ENCODE measurements at places on chromosomes 5 and 9. TPM values are rescaled to one million over a fixed set of nuclear protein-coding genes. Genes with fewer than 3 reads are reported as not detected.
A peak's percentile ranks its signal among the peaks of the same experiment; 100 is the strongest.

DNA sequence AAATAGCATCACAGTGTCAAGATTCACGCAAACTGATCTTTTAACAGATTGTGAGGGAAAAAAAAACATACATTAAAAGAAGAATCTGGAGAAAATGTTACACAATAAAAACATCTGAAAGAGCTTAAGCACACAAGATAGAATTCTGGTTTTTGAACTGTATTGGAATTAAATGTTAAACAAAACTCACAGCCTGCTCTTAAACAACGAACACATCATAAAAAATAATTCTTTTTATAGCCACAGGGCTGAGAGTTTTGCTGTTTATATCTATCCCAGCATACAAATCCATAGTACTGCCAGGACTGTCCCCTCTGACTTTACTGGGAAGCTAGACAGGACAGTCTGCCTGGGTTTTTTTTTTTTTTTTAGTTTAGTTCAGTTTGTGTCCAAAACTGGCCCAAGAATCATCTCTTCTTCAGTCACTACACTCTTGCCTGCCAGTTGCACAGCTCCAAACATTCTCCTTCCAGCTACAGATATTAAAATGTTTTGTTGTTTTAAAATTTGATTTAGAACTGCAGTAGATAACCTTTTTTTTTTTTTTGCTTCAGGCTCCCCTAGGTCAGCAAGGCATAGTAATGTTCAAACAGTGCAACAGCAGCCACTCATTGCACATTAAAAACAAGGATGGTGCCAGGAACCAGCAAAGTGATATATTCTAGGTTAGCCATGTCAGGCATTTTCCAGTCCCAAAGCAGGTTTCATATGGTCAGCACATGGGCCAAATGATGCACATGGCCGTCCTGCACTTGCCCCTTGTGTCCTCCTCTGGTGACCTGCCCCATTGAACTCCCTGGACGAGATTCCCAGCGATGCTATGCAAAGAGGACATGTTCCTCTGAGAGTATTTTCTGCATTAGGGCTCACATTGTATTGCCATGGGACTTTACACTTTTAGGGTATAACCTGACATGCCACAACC lies 173.6 kb downstream of the ARL15 start:
- DNase-seq: no peak

- DNase-seq: no peak
These were observed 151.2 kb downstream of the RXRA start for GRCh38 chr9:134477342-134477925.

DNA sequence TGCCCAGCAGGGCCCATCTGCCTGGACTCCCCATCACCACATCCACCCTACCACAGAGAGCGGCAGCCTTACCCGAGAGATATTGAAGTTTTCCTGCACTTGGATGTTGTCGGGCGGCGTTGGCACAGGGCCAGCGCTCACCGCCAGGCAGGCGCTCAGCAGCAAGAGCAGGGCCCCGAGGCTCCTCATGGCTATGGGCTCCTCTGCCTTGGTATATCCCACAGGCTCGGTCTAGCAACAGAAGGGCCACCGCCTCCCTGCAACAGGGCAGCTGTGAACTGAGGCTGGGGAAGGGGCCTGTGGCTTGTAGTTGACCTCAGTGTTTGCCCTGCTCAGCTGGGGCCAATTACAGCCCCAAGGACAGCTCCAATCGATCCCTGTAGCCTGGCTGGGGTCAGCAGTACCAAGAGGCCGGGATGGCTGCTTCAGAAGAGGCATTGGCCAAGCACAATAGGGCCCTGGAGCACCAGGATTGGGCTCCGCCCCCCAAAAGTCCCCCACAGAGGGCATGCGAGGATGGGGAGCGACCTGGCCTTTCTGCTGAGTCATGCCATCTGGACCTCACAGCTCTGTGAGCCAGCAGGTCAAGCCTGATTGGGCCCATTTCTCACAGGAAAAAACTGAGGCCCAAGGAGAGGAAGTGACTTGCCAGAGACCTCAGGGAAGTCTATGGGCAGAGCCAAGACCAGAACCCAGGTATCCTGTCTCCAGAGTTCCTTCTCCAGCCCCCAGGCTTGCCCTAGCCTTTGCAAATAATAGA lies at the start of gene AMBP:
AMBP (minus strand) TSS at position 280 of the 760 bp plus-strand sequence; CDS start at position 189, 91 bp downstream.
- DNase-seq: no peak

ZFR gene
- 46.6 TPM for total RNA-seq

DNA sequence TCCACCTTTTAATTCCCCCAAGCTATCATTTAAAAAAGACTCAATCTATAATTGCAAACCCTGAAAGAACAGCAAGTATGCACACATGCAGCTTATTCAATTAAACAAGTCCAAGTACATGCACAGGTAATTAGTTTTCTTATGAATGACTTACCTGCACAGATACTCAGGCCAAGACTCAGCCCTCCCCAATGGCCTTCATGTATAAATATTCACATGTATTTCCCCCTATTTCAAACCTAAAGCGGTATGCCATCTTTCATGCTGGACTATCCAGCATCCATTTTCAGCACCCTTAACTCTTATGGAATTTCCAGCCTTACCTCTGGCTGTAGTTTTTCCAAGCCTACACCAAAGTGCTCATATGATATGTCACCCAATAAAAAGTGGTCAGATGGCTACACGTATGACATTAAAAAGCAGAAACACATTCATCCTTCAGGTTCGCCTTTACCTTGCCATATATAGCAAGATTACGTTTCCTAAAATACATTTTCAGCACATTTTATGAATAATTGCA lies 205.5 kb downstream of the MEF2C start:
- no peak for DNase-seq

TLR4 gene
- total RNA-seq: 38.6 TPM

- no peak for DNase-seq
These were observed 84.0 kb upstream of the NEURL1B start for GRCh38 chr5:172556971-172557461.

KIAA0825 gene
- total RNA-seq: 2.9 TPM

- DNase-seq: peak; percentile 18
These were observed 53.1 kb upstream of the NREP start for GRCh38 chr5:111810112-111810511.

RNF183 gene
- total RNA-seq: not detected

GRCh38 chr9:2955575-2955974 lies 111.7 kb upstream of the PUM3 start:
- DNase-seq: no peak

GRCh38 chr9:34633166-34633565 lies 4.3 kb upstream of the ARID3C start:
- DNase-seq: no peak

DNA sequence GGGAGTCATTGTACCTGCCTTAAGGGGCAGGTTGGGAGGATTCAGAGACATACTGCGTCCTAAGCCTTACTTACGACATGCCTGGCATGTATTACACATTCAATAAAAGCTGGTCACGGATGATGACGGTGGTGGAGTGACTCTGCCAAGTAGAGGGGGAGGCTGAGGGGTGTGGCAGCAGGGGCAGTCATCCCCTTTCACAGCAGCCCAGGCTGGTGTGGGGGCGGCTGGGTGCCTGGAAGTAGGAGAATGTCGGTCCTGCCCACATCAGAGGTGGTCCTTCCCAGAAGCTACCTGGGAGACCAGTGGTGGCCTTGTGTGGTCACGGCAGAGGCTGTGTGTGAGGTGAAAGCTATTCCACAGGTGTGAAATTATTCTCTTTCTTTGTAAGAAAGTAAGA lies 8.9 kb downstream of the ZBTB34 start:
- DNase-seq: no peak

GRCh38 chr9:18676525-18676924 lies 202.6 kb downstream of the ADAMTSL1 start:
- DNase-seq: no peak

GRCh38 chr5:167937635-167937998 lies 353.8 kb upstream of the WWC1 start:
- DNase-seq: no peak

C9orf152 gene
- not detected for total RNA-seq

LECT2 gene
- not detected for total RNA-seq

KCNV2 gene
- total RNA-seq: not detected

DNA sequence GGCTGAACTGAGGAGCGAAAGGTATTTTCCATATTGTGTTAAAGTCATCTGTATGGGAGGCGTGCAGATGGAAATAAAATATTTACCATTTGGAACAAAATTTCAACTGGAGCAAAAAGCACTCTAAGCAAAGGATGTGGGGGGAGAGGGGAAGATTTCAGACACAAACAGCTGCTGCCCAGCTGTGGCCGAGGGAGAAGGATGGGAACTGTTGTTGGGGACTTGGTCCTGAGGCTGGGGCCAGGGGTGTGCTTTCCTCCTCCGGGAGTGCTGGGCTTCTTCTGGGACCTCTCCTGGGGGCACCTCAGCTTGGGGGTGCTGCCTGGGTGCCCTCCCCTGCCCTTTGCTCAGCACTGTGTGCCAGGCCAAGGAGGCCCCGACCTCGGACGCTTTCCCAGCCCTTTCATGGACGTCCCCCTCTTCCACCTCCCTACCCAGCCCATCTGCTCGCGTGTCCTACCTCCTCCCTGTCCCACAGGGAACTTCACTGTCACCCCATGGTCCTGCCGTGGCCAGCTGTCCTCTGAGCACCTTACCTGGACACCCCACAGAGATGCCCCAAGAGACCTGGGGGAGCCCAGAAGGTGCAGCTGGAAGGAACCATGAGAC lies 101.9 kb upstream of the COL5A1 start:
- DNase-seq: no peak

DNA sequence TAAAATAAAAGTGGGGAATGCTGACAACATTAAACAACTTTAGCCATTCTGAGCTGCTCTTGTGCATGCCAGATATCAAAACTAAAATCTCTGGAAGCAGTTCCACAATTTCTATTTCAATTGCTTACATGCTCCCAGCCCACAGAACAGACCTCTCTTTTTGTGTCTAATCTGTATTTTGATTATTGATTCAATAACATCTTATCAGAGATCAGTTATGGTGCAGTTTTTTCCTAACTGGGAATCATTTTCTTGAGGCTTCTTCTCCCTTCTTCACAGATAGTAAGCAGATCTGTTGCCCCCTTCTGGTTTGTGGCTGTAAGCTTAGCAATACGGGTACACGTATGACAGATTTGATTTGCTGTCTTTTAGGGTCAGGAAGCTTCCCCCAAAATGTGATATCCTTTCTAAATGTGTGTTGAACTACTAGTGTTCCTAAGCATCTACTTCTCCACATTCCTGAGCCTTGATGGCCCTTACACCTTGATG lies 39.4 kb downstream of the MRPS27 start:
- DNase-seq: no peak

DNA sequence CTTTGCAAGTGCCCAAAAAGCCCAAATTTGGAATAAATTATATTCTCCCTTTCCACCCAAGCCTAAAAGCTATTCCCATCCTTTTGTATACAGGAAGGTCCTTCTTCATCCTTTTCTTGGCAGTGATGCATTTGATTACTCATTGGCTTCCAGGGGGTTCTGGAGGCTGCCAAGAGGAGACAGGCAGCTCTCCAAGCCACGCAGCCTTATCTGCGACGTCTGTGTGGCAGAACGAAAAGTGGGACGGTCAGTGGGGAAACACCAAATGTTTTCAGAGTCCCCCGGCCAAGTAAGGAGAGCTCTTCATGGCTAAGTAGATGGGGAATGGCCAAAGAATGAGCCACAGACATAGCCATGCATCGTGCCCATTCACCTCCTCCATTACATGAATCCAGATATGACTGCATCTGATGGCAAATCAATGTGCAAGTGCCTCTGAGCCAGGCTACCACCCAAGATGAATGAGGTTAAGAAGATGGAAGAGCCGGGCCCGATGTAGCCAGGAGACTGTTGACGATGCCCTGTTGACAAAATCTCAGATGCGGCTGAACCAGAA lies 12.1 kb downstream of the ADAM19 start:
- no peak for DNase-seq

OCLN gene
- 7.4 TPM for total RNA-seq

AK8 gene
- total RNA-seq: 1.5 TPM

DNA sequence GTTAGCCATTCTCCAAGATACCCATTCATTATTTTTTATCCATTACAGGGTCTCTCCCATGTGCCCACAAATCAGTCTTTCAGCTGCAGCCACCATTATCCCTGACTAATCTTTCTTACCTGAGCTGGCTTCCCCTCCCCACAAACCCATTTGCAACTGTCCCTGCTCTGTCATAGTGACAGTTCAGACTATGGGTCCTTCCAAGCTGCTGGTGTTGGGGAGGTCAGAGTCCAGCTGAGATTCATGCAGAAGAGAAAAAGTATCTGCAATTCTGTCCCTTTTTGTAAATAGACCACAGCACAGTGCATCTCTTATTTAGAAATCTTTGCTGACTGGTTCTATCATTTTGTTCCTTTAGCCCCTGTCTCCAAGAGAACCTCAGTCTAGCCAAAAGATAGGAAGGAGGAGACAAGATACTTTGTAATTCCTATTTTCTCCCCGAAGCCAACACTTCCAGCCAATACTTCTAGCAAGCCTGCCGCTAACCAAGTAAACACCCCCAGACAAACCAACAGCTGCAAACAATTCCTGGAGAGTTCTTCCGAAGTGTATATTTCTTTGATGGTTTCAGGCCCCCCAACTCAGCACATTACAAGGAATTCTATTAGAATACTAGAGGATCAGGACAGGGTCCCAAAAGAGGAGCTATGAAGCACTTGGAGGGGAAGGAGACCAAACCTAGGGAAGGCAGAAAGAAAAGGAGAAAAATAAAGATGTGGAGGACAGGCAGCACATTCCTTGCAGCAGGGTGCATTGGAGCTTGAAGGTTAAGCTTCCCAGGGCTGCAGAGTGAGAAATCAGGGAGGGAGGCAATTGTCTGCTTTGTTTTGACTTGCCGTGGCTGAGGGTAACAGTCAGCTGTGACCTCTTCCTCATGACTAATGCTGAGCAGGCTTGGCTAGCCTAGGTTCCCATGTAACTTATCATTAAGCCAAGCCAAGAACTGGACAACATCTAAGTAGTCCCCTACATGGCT lies 148.5 kb downstream of the SGCD start:
- no peak for DNase-seq

GRCh38 chr9:72635197-72635596 lies 113.8 kb downstream of the TMC1 start:
- DNase-seq: no peak

DNA sequence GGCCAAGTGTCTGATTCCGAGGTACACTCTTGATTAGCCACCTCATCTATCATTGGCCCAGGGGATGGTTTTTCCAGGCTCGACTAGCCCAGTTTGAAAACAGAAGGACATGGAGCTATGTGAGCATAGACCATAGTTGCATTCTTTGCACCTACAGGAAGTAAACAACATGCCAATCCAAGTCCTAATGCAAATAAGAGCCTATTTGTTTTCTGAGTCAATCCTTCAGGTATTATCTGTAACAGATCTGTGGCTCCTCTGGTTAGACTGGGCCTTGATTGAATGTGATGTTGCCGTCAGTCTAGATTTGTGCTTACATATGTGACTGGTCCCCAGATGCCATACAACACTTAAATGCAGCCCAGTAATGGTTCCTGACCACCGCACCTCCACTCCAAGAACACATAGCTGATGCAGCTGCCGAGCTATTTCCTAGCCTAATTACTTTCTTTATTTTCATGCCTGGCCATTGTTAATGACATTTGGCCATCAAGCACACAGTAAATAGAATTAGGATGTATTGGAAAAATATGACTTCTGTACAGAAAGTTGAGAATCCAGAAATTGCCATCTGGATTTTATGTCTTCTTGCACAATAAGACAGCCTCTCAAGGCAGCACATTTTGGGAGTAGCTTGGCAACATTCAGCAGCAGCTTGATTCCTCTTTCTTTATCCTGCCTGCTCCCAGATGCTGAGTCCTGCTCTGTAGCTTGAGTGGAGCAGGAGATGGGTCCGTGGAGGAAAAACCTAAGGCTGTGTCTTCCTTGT lies 29.5 kb upstream of the ARHGAP26 start:
- no peak for DNase-seq

- DNase-seq: no peak
These were observed 77.9 kb upstream of the FBXL17 start for GRCh38 chr5:108459769-108460168.

TPPP gene
- 0.19 TPM for total RNA-seq

CDHR2 gene
- total RNA-seq: not detected

Data from glomerular endothelial cell (primary cell).